Activated naive CD4-positive, alpha-beta T cell (primary cell): ENCODE measurements at places on chromosomes 11 and 22.
A peak's percentile ranks its signal among the peaks of the same experiment; 100 is the strongest.

DNA sequence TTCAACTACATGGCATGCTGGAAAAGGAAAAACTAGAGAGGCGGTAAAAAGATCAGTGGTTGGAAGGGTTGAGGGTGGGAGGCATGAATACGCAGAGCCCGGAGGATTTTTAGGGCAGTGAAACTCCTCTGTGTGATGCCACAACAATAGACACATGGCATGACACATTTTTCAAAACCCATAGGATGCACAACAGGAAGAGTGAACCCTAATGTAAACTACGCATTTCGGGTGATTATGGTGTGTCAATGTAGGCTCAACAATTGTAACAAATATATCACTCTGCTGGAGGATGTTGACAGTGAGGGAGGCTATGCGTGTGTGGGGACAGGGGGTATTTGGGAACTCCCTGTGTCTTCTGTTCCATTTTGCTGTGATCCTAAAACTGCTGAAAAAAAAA lies 15.7 kb upstream of the FAM83F start:
- no peak for DNase-seq

DNA sequence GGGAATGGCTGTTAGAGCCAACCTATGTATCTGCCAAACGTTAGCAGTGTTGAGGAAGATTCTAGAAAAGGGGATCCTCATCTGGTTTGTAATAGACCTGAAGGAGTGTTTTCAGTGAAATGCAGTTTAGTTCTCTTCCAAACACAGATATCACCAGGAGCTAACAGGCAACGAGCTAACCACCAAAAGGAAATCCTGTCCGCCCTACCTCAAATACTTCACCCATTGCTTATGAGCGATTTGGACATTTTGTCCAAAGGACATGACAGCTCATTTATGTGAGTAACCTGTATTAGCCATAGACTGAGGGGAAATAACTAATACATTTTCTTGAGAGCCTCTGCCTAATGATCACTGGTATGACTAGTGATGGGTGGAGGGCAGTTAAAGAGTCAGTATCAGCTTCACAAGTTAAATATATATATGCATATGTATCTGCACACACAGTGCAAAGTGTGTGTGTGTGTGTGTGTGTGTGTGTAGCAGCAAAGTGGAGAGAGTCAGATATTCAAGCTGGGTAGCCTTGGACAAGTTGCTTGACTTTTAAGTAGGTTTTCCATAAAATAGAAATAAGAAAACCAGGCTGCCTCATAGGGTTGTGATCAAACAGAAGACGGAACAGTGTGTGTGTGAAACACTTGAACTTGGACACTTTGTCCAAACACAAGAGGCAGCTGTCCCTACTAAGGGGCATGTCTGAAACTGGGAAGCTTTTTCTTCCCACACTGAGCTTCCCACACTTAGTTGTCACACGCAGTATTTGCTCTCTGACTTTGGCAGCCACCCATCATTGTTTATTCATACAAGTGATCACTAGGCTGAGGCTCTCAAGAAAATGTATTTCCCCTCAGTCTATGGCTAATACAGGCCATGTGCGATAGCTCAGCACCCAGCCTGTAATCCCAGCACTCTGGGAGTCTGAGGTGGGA lies 940 bp upstream of the C11orf91 start:
- no peak for DNase-seq

GRCh38 chr11:61817471-61818202 lies 834 bp upstream of the FADS1 start:
- no peak for DNase-seq

DNA sequence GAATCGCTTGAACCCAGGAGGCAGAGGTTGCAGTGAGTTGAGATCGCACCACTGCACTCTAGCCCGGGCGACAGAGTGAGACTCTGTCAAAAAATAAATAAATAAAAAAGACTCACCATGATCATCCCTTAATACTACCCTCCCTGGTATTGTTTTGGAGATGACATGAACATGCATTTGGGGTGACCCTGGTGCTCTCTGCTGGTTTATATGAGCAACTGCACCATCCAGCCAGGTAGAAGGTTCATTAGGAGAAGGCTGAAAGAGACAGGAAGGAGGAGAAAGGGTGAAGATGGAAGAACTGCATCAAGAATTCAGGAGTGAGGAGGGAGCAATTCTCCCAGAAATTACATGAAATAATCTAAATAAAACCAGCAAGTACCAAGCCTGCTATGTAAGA lies 37.8 kb downstream of the SLC5A1 start:
- no peak for DNase-seq

- peak; percentile 23 for DNase-seq
These were observed 23.8 kb downstream of the LRRC10B start for GRCh38 chr11:61532134-61533038.

DNA sequence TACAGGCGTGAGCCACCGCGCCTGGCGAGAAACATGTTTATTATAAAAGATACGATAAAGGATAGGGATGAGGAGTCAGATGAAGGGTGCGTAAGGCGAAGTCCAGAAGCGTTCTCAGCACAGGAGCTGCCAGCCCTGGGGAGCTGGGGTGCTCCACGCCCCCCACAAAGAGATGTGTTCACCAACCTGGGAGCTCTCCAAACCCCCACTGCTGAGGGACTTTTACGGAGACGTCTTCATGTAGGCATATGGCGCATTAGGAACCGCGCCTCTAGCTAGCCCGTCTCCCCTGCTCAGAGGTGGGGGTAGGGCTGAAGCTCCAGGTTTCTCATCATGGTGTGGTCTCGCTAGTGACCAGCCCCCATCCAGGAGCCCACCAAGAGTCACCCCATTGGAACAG lies 8.4 kb upstream of the ZBED4 start:
- DNase-seq: no peak
